ENCODE measurements at places on chromosomes 2 and 18. TPM values are rescaled to one million over a fixed set of nuclear protein-coding genes. Genes with fewer than 3 reads are reported as not detected.

LRRTM1 gene
- not detected for total RNA-seq

DOK1 gene
- total RNA-seq, result 4.6 TPM

SRD5A2 gene
- total RNA-seq, result not detected

AGXT gene
- total RNA-seq, result not detected

Measured in A549 treated with ZK216348 at 1 μM for 4 hours (cell line).